ENCODE measurements at places on chromosomes 7 and 10. TPM values are rescaled to one million over a fixed set of nuclear protein-coding genes. Genes with fewer than 3 reads are reported as not detected.

Gene DUS4L
- 6.2 TPM for total RNA-seq

Gene LRRD1
- total RNA-seq: under 0.01 TPM

Gene TET1
- 4.2 TPM for total RNA-seq

Gene TWIST1
- 39.5 TPM for total RNA-seq
